ENCODE measurements at places on chromosomes 3 and 15.
A peak's percentile ranks its signal among the peaks of the same experiment; 100 is the strongest.

- DNase-seq: peak; percentile 67
Measured at GRCh38 chr3:58434990-58435389, 1.4 kb upstream of the PDHB start.

DNA sequence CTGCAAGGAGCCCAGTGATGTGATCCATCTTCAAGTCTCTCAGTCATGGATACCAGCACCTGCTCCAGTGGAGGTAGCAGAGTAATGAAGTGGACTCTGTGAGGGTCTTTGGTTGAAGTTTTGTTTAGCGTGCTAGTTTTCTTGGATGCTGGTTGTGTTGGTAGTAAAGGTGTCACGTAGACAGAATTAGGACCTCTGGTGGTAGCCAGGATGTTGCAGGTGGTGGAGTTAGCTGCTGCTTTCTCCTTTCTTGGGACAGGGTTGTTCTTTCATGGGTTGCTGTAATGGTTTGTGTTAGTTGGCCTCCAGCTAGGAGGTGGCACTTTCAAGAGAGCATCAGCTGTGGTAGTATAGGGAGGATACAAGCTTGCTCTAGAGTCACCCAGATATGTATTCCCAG, 125.2 kb downstream of the ANXA2 start:
- DNase-seq: no peak

DNA sequence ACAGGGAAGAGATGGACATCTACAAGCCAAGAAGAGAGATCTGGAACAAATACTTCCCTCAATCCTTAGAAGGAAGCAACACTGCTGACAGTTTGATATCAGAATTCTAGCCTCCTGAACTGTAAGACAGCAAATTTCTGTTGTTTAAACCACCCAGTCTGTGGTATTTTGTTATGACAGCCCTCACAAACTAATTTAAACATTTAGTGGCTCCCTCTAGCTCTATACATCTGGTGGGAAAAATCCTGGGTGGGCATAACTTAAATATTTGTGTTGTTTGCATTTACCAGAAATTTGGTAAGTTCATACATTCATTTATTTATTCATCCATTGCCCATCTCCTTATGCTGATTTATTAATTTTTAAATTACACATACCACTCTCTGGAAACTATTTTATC, 62.5 kb upstream of the GSK3B start:
- no peak for DNase-seq

GRCh38 chr3:179961703-179962078, 75.0 kb downstream of the PEX5L start:
- no peak for DNase-seq

DNA sequence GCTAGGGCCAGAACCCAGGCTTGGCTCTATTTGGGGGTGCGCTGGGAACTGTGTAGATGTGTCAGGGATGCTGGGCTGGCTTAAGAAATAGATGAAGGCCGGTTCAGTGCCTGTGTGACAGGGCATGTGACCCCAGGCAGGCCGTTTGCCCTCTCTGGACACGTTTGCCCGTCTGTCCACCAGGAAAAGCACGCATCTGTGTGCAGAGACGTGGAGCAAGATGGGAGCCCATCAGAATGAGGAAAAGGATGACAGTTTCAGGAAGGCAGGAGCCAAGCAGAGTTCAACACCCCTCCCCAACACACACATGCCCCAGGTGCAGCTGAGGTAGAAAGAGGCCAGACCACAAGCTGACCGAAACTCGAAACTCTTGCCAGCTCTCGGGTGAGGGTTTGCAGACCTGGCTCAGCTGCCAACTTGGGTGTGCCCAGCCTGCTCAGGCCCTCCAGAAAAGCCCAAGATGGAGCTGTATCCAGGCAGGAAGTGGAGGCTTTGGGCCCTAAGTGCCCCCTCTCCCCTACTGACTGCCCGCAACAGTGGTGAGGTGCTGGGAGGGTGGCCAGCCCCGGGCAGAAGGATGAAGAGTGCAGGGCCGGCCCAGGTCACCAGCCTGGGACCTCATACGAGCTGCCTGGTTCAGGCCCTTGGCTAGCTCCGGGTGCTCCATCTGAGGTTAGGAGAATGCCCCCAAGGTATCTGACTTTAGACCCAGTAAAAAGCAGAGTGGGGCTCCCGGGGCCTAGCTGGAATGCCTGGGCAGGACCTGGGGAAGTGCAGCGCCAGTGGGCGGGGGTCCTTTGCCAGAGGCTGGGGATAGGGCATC, 10.2 kb upstream of the MESP1 start:
- DNase-seq: no peak

GRCh38 chr15:98155356-98155755, 194.9 kb downstream of the ARRDC4 start:
- DNase-seq: peak; percentile 75

- DNase-seq: peak; percentile 93
Measured at GRCh38 chr3:136818191-136818768, 646 bp upstream of the SLC35G2 start.

Measured in HFFc6 (cell line).